OCI-M1 (cell line): ENCODE measurements at places on chromosomes 11 and 22.

DNA sequence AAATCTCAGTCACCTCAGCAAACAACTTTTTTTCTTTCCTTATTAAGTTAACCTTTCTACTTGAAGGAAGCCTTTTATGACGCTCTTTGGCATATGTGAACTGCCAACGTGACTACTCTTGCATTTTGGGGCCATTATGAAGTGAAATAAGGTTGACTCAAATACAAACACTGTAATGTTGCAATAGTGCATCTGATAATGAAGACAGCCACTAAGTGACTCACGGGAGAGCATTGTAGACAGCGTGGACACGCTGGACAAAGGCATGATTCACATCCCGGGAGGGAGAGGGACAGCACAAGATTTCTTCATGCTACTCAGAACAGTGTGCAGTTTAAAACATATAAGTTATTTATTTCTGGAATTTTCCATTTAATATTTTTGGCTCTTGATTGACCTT lies 560.8 kb downstream of the ETS1 start:
- DNase-seq: no peak

DNA sequence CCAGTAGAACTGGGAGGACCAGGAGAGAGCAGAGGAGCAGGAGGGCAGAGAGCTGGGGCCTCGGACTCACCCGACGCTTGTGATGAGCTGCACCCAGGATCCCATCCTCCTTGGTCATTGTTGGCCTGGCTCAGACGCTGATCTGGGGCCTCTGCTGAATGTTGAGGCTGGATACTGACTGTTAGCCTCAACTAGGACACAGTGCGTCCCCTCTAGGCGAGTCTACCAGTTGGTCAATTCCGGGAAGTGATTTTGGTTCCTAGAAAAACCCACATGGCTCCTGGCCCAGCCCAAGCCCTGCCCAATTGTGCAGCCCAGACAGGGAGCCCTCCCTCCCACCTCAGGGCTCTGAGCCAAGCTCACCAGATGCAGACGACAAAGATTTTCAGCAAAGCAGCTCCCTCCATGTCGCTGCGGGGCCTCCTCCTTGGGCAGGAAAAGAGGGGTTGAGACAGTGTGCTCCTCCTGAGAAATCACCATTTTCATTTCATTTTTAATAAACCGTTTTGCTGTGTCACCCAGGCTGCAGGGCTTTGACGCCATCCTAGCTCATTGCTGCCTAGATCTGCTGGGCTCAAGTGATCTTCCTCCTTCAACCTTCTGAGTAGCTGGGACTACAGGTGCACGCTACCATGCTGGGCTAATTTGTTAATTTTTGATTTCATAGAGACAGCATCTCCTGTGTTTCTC lies at the start of gene APOL4:
Gene APOL4 (minus strand): TSS at position 180 of the 690 bp plus-strand sequence. CDS start 75 bp downstream, at position 105.
- peak; percentile 98 for DNase-seq

- no peak for DNase-seq
Measured at GRCh38 chr11:69367211-69367964, 73.4 kb downstream of the MYEOV start.

DNA sequence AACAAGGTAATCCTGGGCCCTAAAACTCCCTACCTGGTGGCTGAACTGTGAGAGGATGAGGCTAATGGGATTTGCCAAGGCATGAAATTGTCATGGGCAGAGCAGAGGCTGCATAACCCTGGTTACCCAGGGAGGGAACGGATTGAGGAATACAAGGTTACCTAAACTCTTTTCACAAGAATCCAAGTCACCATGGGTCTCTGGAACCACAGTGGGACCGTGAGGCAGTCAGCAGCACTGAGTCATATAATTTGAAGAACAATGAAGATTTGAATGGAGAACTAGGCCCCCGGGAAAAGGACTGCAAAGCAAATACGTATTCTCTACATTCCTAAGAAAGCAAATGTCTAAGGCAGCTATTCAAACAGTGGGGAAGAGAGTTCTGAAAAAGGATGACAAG lies 19.8 kb downstream of the CAT start:
- DNase-seq: no peak

GRCh38 chr11:61488651-61489291 lies 19.8 kb upstream of the LRRC10B start:
- no peak for DNase-seq

DNA sequence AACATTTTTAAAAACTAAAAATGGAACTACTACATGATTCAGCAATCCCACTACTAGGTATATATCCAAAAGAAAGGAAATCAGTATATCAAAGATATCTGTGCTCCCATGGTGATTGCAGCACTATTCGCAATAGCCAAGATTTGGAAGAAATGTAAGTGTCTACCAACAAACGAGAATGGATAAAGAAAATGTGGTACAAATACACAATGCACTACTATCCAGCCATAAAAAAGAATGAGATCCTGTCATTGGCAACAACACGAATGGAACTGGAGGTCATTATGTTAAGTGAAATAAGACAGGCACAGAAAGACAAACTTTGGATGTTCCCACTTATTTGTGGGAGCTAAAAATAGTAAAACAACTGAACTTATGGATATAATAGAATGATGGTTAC lies 575.9 kb upstream of the CCDC90B start:
- DNase-seq: no peak

DNA sequence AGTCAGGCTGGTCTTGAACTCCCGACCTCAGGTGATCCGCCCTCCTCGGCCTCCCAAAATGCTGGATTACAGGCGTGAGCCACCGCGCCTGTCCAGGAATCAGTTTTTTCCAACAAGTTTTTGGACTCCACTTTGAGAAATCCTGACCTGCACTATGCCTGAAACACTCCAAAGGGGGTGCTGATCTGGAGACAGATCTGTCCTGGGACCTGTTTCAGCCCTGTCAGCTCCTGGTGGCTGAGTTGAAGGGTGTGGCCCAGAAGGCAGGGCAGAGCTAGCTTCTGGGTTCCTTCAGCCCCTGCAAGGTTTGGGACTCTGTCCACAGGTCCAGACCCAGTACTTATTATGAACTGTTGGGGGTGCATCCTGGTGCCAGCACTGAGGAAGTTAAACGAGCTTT lies 1.2 kb downstream of the DNAJC4 start:
- no peak for DNase-seq

GRCh38 chr11:77037057-77037456 lies 2.9 kb downstream of the B3GNT6 start:
- DNase-seq: no peak

GRCh38 chr11:9700105-9700801 lies 36.4 kb downstream of the SWAP70 start:
- DNase-seq: no peak

- no peak for DNase-seq
Measured at GRCh38 chr11:71423181-71423790, 24.9 kb downstream of the DHCR7 start.

DNA sequence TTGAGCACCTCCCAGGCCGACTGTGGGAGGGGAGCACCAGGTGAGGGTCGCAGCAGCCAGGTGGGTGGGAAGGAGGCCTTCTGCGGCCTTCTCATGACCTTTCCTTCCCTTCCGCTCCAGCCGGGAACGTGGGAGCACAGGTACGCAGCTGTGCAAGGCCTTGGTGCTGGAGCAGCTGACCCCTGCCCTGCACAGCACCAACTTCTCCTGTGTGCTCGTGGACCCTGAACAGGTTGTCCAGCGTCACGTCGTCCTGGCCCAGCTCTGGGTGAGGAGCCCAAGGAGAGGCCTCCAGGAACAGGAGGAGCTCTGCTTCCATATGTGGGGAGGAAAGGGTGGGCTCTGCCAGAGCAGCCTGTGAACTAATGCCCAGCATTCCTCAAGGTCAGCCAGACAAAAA lies 2.6 kb downstream of the IL18BP start:
- no peak for DNase-seq

GRCh38 chr11:128294001-128294670 lies 293.2 kb downstream of the ETS1 start:
- DNase-seq: no peak
